ENCODE measurements at places on chromosomes 13 and 19.

GRCh38 chr19:41597600-41598041 lies 21.7 kb downstream of the CEACAM21 start:
- peak; percentile 86 for DNase-seq

DNA sequence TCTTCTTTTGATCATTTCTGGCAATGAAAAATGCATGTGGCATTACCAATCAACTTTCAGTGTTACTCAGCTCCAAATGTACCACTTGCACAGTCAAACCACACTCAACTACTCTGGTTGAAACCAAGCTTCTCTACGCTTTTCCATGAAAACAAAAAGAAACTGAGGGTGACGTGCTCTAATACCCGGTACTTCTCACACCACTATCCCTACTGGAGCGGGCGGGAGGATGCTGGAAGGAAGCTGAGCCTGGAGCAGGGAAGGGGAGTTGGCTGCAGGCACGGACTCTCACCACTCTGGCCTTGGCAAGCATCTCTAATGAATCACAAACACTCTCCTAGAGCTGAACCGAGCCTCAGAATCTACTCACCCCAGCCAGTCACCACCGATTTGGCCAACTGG lies 48.2 kb downstream of the STK24 start:
- DNase-seq = no peak

- no peak for DNase-seq
These were observed 580.6 kb upstream of the SPRY2 start for GRCh38 chr13:80921541-80921940.

DNA sequence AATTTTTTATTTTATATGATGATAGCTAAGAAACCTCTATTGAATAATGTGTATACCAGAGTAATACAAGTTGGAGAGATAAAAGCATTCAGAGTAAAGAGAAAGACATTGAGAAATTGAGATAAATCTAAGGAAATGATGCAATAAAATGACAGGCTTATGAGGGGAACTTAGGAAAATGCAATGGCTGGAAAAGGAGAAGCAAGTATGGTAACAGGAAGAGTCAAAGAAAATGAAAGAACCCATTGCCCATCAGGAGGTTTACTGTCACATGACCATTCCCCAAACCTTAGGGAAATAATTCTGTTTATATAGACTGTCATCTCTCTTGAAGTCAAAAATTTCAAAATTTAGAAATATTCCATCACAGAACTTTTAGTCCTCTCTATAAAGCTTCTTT lies 808.0 kb upstream of the PRR20A start:
- DNase-seq = no peak

GRCh38 chr13:42116225-42116624 lies 67.8 kb downstream of the DGKH start:
- DNase-seq = no peak

DNA sequence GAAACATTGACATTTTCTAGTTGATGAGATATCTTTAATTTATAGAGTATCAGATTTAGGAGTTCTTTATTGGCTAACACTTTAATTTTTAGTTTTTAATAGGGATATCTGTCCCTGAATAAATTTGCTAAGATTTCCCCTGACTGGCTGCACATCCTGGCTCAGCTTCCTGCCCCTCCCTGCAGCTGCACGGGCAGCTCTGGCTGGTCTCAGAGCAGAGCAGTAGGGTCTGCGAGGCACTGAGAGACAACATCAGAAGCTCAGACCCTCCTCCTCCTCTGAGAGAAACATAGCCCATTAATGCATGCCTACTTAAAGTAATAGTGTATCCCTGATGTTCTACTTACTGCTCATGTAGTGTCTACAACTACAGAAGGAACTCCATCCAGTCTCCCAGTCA lies 139.2 kb downstream of the TNFSF13B start:
- peak; percentile 66 for DNase-seq

DNA sequence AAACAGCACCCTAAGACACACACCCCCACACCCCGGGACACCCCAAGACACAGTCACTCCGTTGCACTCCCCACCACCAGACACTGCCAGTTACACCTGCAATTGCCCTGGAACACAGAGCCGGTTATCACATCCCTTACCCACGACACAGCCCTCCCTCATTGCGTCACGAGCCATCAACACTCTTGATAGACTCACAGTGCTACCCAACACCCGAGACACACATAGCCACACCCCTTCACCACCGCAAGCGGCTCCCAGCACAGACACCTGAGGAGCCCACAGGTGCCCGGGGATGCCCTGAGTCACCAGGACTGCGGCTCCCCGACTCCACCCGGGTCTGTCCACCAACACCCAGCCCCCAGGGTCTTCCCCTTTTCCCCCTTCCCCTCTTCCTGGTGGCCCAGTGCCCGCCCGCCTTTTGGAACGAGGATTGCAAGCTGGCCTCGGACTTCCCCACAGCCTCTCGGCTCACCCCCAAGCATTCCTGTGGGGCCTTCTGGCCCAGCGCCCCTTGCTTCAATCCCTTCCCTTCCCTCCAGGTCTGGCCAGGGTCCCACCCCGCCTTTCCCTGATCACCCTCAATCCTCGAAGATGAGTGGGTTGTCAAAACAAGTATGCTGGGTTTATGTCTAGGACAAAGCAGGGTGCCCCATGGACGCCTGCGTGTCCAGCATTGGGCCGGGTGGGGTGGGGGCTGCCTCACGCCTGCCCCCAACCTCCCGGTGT lies 1.7 kb upstream of the PTGER1 start:
- DNase-seq = no peak

GRCh38 chr13:42247883-42248282 lies 24.1 kb upstream of the AKAP11 start:
- no peak for DNase-seq

DNA sequence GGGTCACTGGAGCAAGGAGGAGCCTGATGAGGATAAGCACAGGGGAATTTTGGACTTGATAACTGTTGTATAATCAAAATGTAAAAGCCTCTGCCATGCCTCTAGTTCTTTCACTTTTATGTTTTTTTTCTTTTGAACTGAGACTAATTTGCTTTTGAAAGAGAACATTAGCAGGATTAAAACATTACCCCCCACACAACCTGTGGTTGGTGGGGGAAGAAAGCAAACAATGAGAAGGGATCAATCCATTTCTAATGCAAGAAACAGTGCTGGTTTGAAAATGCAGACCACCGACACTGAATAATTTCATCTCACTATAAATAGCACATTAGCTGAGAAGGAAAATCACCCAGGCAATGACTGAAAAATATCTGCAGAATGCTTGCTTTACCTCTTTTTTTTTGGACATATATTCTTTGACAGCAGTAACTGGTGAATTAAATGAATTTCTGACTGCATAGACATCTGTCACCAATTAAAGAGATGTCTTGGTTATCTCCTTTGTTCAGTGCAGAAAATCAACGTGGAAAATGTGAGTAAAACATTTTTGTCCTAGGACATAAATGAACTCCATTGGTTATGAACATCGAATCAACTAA lies 48.6 kb upstream of the TRPC4 start:
- DNase-seq = no peak

DNA sequence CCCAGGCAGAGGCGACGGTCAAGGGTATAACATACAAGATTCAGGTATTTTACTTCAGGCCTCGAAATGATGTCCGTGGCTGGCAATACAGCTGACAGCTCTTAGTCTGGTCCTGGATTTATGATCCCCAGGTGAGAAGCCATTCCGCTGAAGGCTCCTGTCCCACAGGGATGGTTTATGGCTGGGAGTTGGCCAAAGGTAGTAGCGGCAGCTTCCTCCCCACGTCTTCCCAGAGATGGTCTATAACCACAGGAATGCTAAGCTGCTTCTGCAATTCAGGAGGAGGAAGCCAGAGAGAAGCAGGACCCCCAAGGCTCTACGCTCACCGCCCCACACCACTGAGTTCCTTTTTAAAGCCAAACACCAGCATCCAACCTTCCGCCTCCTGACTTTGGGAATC lies 27.1 kb downstream of the OLFM2 start:
- no peak for DNase-seq

DNA sequence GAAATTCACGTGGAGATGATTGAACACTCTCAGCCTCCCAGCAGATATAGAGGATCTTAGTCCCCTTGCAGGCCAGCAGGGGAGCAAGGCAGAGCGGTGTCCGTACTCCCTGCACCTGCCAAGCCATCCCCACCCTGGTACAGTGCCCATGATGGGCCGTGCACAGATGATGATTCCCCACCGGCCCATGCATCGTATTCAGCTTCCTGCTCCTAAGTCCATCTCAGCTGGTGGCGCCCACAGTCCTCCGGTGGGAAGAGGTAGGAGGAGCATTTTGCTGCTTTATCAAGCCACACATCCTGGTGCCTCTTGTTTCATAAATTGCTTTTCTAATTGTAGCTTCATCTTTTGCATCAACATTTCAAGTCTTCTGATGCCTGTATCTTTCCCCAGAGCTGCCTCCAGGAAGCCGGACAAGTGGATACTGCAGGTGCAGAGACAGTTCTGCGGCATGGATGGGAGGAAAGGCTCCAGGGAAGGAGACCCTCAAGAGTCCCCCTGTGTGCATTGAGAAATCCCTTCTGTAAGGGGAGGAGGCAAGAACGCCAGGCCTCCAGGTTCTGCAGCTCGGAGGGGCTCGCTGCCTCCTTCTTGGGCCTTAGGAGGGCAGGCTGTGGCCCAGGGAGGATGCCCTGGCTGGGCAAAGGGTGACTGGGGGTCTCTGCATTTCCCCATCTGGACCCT lies 55.3 kb downstream of the F2RL3 start:
- DNase-seq = no peak

- DNase-seq = peak; percentile 89
These were observed 482 bp downstream of the ARHGAP45 start for GRCh38 chr19:1067341-1067957.

DNA sequence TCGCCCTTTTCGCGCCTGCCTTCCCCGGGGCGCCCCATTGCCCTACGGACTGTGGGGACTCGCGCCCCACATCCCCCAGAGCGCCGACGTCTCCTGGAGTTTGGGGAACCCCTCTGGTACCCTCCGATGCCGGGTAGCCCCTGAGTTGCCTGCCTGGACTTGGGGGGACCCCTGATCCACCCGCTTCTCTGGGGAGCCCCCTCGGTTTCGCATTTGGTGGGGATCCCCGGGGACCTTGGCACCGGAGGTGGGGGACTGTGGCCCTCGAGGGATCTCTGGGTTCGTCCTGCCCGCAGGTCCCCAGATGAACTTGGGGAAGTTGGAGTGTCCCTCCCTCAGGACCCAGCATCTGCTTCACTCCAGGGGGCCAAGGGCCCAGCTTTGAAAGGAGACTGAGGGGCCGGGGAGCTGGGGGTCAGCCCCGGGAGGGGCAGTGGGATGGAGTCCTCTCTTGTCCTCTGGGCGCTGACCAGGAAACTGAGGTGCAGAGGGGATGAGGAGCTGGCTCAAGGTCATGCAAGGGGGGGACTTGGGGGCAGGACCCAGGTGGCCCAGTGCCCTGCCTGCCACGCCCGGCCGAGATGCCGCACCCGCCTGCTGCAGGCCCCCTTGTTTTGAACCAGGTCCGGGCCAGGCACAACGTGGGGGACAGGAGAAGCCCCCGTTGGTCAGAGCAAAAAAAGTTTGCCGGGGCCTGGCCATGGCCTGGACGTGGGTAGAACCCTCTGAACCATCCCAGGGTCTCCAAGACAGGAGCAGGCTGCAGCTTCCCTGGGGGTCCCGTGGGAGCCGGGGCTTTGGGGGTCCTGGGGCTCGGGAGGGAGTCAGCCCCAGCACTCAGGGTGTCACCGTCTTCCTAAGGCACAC lies 1.0 kb downstream of the EFNA2 start:
- DNase-seq = no peak

DNA sequence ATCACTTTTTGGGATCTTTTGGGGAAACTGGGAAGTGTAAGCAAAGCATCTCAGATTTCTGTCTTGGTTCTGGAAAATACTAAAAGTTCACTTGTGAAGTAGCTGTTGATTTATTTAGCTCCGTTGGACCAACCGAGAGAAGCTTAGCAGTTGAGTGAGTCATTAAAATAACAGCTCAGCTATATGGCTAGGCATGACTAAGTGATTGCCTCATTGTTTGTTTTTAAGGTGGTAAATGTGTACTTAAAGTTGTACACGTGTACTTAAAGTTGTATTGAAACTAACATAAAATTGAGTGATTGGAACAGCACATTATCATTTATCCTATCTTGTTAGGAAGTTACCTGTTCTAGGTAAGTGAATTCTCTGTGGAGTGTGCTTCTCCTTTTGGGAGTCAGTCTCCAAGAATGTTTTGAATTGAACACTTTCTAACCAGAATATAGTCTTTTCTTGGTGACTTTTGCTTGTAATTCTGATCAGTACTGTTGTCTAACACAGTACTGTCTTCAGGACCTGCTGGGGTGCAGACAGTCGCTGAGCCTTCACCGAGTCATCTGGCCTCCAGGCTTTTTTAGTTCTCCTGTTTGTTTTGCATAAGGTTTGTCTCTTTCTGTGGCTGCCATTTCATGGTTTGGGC lies 2.9 kb upstream of the DCUN1D2 start:
- no peak for DNase-seq

GRCh38 chr13:25686831-25687470 lies 315.2 kb downstream of the ATP8A2 start:
- no peak for DNase-seq

- no peak for DNase-seq
These were observed 909.5 kb upstream of the GPC6 start for GRCh38 chr13:92317066-92317465.

DNA sequence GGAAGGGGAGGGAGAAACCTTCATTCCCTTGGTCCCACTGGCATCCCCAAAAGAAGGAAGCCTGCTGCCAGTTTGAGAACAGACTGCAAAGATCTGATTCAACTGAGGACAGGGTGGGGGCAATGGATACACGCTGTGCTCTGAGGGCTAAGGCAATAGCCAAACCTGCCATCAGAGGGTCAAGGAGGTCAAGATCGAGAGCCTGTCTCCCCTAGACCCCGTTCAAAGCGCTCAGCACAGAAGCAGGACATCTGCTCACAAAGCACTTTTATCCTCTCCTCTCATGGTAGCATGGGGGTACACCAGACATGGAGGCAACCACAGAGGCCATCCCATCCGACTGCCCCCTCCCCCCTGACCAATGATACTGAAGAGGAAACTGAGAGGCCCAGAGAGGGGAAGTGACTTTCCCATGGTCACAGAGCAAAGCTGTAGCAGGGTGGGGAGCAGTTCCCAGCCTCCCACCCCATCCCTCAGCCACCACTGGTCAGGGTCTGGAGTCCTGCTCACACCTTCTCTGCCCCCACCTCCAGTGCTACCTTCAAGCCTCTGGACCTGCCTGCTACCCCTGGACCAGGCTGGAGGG lies 11.1 kb downstream of the POU2F2 start:
- DNase-seq = no peak

Data from activated effector memory CD4-positive, alpha-beta T cell treated with anti-CD3 and anti-CD28 coated beads, Interleukin-2, amount 50 U/mL, for 16 hours (primary cell).